Activated gamma-delta T cell treated with anti-CD3 and anti-CD28 coated beads, Interleukin-2, amount 50 U/mL, for 16 hours (primary cell): ENCODE measurements at places on chromosomes 7 and 10.

DNA sequence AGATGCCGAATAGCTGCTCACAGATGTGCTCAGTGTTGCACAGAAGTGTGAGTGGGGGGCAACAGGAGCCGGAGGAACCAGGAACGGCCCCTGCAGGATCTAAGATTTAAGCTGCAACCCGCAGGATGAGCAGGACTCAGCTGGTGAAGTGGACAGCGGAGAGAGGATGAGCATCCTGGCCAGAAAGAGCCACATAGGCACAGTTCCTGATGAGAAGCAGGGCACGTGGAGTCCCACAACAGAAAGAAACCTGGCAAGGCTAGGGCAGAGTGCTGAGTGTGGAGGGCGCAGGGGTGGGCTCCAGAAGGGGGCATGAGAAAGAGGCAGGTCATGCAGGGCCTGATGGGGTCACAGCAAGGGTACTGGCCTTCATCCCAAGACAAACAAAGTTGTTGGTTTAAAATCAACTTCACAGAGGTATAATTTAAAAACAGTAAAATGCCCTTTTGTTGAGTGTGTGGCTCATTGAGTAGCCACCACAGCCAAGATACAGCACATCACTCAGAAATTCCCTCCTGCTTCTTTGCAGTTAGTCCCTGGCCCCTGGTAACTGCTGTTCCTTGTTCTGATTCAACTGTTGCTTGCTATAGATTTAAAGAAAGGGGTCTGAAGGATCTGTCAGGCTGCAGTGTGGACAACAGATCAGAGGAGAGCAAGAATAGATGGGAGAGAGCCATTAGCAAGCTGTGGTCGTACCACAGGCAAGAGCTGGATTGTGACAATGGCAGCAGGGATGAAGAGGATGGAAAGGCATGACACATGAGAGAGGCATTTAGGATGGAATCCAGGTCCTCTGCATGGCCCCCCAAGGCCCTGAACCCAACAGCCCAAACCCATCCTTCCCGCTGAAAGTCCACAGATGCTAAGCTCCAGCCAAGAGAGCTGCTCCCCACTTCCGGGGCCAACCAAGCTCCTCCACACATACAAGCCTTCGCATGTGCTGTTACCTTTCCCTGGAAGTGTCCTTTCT, 53.1 kb upstream of the OSBPL3 start:
- DNase-seq = no peak

DNA sequence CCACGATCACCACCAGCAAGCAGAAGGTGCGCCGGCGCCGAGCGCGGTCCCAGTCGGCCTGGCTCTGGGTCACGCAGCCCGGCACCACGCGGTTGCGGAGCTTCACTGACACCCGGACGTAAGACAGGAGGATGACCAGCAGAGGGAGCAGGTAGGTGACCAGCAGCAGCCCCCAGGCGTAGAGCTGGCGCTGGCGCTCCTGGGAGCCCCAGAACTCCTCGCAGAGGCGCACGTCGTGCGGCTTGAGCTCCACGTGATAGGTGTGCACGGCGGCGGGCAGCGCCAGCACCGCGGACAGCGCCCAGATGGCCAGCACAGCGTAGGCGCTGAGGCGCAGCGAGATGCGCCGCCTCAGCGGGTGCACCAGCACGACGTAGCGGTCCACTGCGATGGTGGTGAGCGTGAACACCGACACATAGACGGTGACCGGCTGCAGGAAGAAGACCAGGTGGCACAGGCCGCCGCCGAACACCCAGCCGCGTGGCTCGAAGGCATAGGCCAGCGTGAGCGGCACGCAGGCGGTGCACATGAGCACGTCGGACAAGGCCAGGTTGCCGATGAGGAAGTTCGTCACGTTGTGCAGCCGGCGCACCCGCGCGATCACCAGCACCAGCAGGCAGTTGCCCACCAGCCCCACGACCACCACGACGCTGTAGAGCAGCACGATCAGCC, 920 bp downstream of the PRLHR start:
- no peak for DNase-seq

DNA sequence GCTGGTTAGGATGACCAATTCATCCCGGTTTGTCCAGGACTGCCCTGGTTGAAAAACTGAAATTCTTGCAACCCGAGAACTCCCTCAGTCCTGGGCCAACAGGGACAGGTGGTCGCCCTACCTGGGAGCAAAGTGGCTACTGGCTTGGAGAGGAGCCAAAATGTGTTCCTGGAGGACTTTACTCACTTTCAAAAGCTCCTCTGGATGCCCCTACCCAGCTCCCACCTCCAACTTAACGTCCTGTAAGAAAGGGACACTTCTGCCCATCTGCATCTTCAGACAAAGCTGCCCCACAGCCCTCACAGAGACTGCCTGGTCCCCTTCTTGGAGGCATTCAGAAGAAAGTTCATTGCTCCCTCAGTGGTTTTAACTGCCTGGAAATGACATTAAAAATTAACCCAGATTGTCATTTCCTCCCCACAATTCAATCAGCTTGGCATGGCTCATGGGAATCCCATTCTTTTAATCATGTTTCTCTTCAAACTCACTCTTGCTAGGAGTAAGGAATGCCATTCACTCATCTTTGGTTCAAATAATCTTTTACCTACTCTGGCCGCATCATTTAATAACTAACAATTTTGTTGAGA, 24.0 kb upstream of the HSPA12A start:
- no peak for DNase-seq

DNA sequence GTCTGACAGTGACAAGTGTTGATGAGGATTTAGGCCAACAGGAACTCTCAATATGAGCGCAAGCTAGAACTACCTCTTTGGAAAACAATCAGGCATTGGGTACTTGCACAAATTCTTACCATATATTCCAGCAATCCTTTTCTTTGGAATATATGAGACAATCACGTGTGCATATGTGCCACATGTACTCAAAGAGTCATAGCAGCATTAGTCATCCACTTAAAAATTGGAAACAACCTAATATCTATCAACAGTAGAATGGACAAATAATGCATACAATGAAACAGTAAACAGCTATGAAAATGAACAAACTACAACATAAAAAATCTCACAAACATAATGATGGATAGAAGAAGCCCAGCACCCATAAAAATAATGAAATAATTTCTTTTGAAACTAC, 179.7 kb downstream of the GLI3 start:
- DNase-seq = no peak

DNA sequence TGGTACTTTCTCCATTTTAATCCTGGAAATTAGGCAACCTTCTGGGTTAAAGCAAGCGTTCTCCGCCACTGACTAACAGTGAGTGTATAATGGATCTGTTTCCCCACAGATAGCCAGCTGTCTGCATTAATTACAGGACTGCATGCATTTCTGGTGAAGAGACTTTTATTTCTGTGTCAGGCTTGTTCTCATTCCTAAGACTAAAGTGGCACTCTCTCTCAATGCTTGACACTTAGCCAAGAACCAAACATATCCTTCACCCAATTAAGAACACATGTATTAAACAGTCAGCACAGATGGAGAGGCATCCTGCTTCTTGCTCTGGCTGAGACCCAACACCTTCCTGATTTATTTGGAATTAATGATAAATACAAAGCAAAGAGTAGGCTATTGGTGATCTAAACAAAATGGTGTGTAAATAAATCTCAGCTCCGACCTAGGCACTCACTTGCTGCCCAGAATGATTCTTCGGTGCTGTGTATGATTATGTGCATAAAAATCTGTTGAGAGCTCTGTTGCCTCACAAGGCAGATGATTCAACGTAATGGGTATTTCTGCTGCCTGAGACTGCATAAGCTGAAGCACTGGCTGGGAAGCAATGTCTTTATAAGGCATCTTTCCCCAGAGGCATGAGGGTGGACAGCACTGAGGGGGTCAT, 16.8 kb downstream of the CALU start:
- no peak for DNase-seq

GRCh38 chr7:79051915-79052314, 401.6 kb downstream of the MAGI2 start:
- no peak for DNase-seq

- DNase-seq = no peak
These were observed 39.9 kb downstream of the CHN2 start for GRCh38 chr7:29234438-29234837.

- no peak for DNase-seq
These were observed 46.6 kb downstream of the MSRB2 start for GRCh38 chr10:23141995-23142394.

GRCh38 chr10:22420787-22421517, 75.7 kb downstream of the SPAG6 start:
- DNase-seq = no peak

DNA sequence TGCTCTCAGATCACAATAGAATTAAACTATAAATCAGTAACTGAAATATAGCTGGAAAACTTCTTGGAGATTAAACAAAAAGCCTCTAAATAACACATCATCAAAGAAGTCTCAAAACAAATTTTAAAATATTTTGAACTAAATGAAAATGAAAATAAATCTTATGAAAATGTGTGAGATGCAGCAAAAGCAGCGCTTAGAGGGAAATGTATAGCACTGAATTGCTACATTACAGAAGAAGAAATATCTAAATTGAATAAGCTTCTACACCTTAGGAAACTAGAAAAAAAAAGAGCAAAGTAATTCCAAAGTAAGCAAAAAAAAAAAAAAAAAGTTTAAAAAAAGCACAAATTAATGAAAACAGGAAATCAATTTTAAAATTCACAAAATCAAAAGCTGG, 35.2 kb downstream of the LMBR1 start:
- DNase-seq = no peak

GRCh38 chr10:33286157-33286934, 48.1 kb downstream of the NRP1 start:
- no peak for DNase-seq

- DNase-seq = no peak
These were observed 227.8 kb downstream of the CELF2 start for GRCh38 chr10:11245510-11245909.

GRCh38 chr7:979886-980571, 3.0 kb upstream of the CYP2W1 start:
- DNase-seq = no peak

- DNase-seq = no peak
These were observed 68.5 kb downstream of the TBXAS1 start for GRCh38 chr7:139897422-139898090.

GRCh38 chr7:142188846-142189245, 69.0 kb downstream of the PRSS58 start:
- DNase-seq = no peak

DNA sequence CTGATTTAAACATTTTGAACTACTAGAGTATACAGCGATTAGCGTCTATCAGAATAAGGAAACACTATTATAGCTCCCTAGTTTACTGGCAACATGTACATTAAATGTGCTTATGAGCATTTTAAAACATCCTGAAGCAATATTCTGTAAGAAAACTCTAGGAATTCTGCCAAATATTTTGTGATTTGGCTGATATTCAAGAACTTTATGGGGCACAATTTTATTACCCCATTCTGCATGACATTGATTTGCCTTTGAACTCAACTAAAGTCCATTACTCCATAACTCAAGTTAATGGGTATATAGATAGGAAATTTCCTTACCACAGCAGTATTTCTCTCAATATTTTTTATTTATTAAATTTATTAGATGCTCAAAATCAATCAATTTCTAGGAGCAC, 369.9 kb upstream of the KCND2 start:
- no peak for DNase-seq

GRCh38 chr10:86443936-86444335, 77.3 kb upstream of the GRID1 start:
- DNase-seq = no peak

GRCh38 chr10:78703593-78703992, 365.2 kb upstream of the ZMIZ1 start:
- DNase-seq = no peak

- no peak for DNase-seq
These were observed 45.9 kb upstream of the WDR11 start for GRCh38 chr10:120805014-120805812.

- no peak for DNase-seq
These were observed 102.3 kb upstream of the PLXDC2 start for GRCh38 chr10:19713800-19714525.

GRCh38 chr10:113894581-113894980, 40.1 kb downstream of the NHLRC2 start:
- DNase-seq = no peak

DNA sequence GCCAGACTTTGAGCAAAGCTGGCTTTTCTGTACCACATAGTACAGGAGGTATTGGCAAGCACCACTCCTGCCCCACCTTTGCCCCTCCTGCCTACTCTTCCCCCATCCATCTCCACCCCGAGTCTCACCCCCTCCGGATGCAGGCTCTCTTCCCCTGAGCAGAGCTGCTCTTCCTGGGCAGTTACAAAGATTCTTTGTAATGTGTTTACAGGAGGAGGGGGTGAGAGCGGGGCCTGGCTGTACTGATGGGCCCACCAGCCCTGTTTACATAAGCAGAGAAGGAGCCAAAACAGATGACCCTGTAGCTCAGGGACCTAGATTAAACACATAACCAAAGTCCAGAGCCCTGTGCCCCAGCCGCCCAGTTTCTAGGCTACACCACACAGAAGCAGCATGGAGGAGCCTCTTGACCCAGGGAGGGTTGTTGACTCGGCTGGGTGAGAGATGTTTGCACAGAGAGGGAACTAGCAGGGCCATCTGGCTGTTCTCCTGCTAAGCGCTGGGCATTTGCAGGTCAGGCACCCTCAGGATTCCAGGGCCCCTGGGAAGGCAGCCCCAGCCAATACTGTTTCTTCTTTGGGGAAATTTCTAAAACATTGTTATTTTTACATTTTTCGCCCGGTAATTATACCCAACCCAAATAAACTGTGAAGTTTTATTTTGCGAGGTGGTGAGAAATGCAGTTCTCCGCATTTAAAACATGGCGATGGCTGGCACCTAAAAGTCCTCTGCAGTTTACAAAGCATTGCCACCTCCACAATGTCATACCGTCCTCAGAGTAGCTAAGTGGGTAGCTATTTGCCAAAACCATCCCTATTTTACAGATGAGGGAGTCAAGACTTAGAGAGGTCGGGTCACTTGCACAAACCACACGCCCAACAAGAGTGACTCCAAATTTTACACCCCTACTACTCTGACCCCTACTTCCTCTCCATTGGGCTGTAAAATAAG, 11.4 kb upstream of the ZKSCAN1 start:
- DNase-seq = no peak

DNA sequence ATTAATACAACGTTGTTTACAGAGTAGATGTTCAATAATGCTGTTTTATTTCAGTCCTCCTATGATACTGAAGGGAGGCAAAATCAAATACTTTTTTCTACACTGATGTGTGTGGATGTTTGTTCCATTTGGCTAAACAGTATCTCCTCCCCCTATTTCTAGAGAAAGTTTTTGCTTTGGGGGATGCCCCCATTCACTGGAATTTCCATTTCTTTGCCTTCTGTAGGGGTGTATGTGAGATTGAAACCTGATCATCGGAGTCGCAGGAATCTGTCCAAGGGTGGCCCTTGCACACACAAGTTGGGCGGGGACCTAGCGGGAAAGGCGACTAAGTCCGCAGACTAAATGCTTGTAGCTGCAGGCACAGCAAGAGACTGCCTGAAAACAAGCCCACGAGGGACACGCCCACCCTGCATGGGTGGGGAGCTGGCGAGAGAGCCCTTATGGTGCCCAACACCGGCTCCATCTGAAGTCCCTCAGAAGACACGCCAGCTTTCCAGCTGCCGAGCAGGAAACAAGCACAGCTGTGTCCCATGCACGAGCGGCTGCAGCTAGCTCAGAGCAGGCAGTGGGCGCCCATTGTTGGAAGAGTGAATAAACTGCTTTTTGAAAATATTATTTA, 58.0 kb downstream of the ESYT2 start:
- no peak for DNase-seq
